ENCODE measurements at places on chromosomes 3 and 15. TPM values are rescaled to one million over a fixed set of nuclear protein-coding genes. Genes with fewer than 3 reads are reported as not detected.

TMCO5A gene
- total RNA-seq: not detected

GNAI2 gene
- total RNA-seq: 65.0 TPM

CAND2 gene
- total RNA-seq: 1.0 TPM

GHSR gene
- not detected for total RNA-seq

CRABP1 gene
- total RNA-seq: not detected

CFAP100 gene
- not detected for total RNA-seq

ZNF860 gene
- total RNA-seq: 0.17 TPM

Data from liver (tissue), 10 donors.